ENCODE measurements at places on chromosomes 2 and 18.
A peak's percentile ranks its signal among the peaks of the same experiment; 100 is the strongest.

DNA sequence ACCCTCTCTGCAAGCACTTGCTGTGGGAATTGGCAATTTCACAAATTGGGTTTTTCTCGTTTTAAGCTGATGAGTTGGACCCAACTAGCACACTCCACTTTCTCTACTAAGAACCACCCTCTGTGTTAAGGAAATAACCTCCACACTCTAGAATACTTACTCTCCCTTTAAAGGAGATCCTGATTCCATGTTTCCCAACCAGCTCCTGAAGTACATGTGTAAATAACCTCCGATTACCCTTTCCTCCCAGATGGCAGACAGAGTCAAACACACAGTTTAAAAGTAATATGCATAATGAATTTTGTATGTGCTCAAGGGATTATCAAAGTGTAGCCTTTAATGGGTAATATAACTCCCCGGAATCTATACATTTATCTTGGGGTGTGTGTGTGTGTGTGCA, 171.3 kb upstream of the OSR1 start:
- no peak for DNase-seq

DNA sequence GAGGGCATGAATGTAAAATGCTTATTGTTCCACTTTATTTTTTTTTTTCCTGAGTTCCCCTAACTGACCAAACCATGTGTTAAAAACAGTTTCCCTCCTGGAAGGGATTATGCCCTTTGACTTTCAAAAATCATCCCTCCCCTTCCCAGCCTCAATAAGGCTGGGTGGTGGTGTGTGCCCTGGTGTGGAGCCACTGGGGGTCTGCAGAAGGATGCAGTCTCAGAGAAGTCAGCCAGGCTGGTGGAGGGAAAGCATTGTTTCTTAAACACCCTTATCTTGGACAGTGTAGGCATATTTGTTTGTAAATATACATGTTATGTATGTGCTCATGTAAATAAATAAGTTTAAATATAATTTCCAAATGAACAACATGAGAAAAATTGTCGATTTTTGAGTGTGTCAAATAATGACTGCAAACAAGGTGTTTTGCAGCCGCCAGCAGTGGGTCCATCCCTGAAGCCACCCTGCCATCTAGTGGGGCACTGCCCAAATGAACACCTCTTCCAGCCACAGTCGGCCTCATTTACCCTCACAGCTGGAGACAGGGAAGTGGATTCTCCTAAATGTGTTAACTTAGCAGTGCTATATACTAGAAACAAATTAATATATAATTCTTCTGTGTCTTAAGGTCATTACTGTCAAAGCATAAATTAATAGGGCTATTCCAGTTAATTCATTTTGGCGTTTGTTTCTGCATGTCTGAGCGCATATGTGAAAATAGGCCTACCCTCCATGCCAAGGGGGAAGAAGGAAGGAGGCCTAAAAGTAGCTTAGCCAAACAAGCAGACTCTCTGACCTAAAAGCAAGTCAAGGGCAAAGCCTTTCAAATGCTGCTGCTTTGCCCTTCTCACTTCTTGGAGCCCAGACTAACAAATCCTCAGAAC, 209.6 kb upstream of the PIK3C3 start:
- peak; percentile 79 for DNase-seq

DNA sequence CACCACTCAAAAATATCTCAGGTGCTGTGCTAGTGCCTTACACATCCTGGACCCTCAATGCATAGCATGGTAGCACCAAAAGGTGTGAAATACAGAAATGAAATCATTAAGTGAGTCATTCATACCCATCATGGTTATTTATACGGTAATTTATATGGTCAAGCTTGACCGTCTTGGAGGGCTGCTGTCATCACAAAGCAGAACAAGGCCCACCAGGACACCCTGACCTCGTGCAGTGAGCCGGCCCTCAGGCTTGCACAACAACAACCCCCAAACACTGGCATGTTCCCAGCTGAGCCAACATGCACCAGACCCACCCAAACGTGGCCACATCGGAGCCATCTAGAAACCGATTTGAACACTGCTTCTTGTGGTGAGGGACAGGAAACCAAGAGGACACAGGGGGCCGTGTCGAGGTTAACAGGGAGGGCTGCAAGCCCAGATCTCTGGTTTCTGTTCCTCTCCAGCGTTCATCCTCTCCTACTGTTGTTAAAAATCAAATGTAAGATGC, 378.5 kb upstream of the ID2 start:
- no peak for DNase-seq

DNA sequence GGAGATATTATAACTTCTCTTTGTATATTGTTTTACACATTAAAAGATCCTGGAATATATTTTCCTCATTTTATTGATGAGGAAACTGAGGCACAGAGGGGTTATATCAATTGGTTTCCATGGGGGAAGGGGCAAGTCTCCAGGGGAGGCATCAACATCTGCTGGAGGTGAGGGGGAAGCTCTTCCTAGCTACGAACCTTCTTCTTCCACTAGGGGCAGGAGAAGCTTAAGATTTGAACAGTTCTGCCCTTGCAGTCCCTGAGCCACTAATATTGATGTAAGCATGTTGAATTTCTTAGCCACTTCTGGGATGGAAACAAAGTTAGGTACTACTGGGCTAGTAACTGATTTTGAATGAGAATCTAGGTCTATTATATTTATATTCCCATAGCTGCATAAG, 140.1 kb upstream of the AQP4 start:
- no peak for DNase-seq

GRCh38 chr2:122414902-122415301, 659.5 kb downstream of the TSN start:
- peak; percentile 38 for DNase-seq

- DNase-seq = no peak
Measured at GRCh38 chr2:240886023-240886565, 9.9 kb downstream of the MAB21L4 start.

- DNase-seq = no peak
Measured at GRCh38 chr2:42843611-42844010, 51.2 kb upstream of the HAAO start.

DNA sequence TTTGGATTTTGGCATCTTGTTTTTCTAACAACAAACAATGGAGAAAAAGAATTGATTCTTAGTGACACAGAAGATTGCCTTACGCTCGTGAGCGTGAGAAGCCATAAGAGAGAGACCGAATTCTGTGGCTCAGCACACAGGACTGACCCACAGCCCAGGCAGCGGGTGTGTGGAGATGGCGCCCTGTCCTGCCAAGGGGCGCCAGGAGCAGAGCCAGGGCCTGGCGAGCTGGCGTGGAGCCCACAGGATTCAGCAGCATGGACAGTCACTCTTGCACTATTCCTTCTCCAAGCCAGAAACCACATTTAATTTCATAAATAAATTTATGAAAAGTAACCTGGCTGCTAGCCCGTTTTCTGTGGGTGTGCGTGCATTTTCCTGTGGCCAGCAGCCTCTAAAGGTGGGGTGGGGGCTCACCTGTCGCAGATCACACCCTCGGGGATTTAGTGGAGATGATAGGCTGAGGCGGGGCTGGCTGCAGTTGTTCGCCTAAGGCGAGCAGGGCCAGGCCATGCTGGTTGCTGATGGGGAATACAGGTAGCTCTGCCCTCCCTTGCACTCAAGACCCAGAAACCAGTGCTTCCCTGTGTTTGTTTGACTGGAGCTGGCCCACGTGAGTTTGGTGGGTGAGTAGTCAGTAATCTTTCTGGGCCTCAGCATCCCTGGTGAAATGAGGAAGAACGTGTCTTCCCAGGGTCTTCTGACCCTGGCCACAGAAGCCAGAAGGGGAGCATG, 46.2 kb downstream of the FAM168B start:
- DNase-seq = no peak

DNA sequence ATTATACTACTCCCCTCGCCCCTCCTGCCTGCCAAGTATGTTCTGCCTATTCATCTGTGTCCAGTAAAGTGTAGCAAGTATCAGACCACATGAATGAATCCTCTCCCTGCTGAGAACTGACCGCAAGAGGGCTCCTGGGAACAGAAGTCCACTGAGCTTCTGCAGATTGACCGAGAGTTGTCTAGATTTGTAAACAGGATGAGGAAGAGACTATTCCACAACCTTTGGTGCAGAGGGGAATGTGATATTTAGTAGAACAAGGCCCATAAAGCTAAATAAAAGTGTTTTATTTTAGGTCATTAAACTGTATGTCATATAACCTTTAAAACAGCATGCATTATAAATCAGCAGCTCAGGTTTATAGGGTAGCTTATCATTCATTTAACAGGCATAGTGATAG, 377.0 kb downstream of the DCC start:
- no peak for DNase-seq

DNA sequence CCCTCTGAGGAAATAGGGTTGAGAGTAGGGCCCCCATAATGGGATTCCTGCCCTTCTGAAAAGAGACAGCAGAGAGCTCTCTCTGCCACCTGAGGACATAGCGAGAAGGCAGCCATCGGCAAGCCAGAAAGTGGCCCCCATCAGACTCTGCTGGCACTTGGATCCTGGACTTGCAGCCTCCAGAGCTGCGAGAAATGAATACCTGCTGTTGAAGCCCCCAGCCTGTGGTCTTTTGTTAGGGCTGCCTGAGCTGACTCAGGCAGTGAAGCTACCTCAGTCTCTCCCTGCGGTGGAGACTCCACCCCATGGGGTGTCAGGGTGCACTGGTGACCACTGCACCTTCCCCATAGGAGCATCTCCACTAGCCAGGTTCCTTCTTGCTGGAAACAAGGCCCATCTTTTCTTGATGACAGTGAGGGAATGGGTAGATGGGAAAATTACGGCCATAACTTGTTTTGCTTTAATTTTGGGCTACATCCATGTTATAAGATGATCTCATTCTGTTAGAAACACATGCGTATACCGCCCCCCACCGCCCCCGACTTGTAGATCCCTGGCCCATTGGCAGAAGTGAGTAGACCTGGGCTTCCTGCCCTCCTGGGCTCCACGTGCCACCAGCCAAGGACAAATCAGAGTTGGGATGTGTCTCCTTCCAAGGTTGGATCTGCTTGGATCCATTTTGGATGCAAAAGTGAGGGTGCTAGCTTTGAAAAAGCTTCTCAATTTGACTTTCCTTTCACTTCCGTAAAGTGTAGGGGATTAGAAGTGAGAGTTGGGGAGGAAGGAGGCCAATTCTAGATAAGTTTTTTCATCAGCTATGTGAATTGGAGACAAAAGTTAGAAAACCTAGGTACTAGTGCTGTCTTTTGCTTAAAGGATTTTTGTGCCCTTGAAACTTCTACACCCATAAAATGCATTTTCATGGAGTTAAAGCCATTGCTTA, 42.9 kb downstream of the NCK2 start:
- no peak for DNase-seq

- no peak for DNase-seq
Measured at GRCh38 chr2:177641331-177641730, 248.8 kb downstream of the AGPS start.

GRCh38 chr2:107591561-107592279, 235.0 kb upstream of the RGPD4 start:
- DNase-seq = no peak

DNA sequence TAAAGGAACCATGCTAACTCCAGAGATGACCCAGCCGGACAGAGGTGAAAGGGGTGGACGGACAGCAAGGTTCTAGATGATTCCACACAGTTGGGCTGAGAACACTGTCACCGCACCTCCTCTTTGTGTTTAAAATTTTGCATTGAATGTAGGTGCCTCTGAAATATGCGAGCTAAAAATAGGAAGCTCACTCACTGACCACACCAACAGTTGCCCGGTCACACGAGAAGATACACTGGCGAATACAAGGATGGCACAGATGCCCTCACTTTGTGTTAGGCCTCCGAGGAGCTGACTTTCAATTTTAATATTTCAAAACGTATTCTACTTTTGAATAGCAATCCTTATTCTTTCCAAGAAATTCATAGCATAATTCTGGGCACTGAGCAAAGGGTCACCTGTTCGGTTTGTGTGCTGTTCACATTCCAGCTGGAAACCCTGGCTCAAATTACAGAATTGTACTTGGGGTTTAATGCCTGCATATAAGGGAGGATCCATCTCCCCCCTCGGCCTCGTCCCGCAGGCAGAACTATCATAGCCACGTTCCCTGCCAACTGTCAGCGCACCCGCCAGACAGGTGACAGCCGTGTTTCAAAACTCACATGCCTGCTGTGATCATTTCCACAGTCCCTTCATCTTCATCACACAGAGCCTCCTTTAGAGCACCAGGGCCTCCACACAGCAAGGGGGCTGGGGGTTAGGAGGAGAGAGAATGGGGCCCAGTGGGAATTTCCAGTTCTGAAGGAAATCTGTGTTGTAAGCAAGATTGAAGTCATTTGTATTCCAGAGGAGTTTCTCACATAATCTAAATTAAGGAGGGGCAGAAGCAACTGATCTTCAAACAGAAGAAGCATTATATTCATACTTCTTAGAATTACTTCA, 48.2 kb downstream of the ADI1 start:
- DNase-seq = no peak

GRCh38 chr18:66124394-66124793, 373.6 kb downstream of the CDH7 start:
- DNase-seq = no peak

GRCh38 chr2:78994789-78995188, 30.7 kb upstream of the REG3G start:
- DNase-seq = no peak

- DNase-seq = no peak
Measured at GRCh38 chr2:164028814-164029534, 293.2 kb upstream of the FIGN start.

GRCh38 chr18:54181856-54182602, 42.4 kb downstream of the MBD2 start:
- DNase-seq = no peak

DNA sequence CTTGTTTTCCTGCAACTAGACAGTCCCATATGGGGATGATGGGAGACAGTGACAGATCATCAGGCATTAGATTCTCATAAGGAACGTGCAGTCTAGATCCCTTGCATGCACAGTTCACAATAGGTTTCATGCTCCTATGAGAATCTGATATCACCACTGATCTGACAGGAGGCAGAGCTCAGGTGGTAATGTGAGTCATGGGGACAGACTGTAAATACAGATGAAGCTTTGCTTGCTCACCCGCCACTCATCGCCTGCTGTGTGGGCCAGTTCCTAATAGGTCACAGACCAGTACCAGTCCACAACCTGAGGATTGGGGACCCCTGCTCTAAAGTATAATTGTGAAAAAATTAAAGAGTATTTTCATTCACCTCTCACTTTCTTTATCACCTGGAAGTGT, 23.6 kb upstream of the RAB1A start:
- DNase-seq = no peak

- DNase-seq = no peak
Measured at GRCh38 chr2:48715042-48715899, 40.3 kb downstream of the LHCGR start.

GRCh38 chr18:68791801-68792200, 6.1 kb upstream of the CCDC102B start:
- DNase-seq = no peak

GRCh38 chr2:15584767-15585469, 6.8 kb upstream of the DDX1 start:
- no peak for DNase-seq

GRCh38 chr2:133107058-133107815, 437.2 kb upstream of the LYPD1 start:
- no peak for DNase-seq

- DNase-seq = no peak
Measured at GRCh38 chr2:144183727-144184126, 336.2 kb downstream of the ZEB2 start.
